ENCODE measurements at places on chromosomes 4 and X.

DNA sequence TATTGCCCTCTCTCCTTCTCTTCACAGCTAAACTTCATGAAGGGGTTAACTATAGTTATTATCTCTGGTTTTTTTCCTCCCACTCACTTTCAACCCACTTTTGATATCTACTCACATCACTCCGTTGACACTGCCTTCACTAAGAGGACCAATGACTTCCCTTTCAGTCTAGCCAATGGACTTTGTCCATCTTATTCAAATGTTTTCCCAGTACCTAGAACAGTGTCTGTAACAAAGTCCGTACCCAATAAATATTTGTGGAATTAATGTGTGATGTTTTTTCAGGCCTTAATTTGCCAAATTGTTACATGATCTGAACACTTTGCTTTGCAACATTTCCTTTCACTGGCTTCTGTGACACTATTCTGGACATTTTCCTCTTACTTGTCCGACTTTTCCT, 106.0 kb upstream of the AR start:
- no peak for DNase-seq

DNA sequence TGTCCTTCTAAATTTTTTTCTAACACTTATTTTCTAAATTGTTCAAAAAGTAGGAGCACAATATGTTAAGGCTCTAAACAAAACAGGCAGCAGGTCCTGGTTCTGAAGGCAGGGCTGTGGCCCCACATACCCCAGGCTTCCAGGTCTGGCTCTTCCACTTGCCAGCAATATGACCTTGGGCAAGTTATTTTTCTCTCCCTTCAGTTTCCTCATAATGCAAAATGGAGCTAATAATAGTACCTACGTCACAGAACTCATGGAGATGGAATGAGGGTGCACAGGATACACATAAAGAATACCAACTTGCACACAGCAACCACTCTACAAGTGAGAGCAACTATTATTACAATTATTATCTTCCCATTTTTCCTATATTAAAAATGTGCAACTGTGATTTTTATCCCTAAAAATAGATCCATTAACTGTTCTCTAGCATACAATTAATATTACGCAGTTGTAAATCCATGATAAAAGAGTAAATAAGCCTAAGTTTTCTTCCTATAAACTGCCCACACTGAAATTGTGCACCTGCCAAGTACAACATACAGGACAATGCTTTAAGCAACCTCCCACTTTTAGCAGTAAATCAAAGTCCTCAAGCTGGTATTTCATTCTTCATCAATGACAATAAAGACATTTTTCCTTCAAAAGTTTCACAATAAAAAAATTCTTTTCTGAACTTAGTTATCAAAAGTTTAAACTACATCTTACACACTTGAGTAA, 27.0 kb downstream of the OTUD4 start:
- no peak for DNase-seq

- DNase-seq = no peak
These were observed 453.9 kb upstream of the ZFP42 start for GRCh38 chr4:187541666-187542065.

GRCh38 chr4:53748328-53748772, 157.1 kb upstream of the LNX1 start:
- no peak for DNase-seq

DNA sequence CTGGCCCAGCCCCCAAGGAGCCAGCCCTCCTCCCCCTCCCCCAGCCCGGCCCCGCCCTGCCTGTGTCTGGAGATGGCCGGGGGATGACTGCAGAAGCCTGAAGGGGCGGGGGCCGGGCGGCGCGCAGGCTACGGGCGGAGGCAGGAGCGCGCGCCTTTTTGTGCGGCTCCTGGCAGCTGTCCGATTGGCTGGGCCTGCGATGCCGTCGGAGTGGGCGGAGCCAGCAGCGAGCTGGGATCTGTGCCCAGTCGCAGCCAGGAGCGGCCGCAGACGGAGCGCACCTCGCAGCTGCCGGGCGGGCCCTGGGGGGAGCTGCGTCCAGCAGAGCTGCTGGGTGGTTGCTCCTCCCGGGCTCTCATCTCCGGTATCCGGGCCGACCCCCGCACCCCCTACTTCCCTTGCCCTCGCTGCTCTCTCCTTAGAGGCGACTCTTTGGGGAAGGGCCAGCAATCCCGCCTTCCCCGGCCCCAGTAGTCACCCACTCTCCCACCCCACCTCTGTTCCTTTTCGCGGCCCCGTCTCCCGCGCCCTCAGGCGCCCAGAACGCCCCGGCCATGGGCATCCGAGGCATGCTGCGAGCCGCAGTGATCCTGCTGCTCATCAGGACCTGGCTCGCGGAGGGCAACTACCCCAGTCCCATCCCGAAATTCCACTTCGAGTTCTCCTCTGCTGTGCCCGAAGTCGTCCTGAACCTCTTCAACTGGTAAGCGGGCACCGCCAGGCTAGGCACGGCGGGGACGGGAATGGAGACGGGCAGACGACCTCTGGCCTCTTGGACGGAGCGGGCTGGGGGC, at the start of gene GABRQ:
Gene GABRQ (plus strand): TSS at position 247 of the 794 bp plus-strand sequence. CDS start 308 bp downstream, at position 555.
- DNase-seq = no peak

All from activated CD8-positive, alpha-beta memory T cell treated with anti-CD3 and anti-CD28 coated beads for 24 hours (primary cell).